Effector CD8-positive, alpha-beta T cell (primary cell): ENCODE measurements at places on chromosomes 16 and 17.

DNA sequence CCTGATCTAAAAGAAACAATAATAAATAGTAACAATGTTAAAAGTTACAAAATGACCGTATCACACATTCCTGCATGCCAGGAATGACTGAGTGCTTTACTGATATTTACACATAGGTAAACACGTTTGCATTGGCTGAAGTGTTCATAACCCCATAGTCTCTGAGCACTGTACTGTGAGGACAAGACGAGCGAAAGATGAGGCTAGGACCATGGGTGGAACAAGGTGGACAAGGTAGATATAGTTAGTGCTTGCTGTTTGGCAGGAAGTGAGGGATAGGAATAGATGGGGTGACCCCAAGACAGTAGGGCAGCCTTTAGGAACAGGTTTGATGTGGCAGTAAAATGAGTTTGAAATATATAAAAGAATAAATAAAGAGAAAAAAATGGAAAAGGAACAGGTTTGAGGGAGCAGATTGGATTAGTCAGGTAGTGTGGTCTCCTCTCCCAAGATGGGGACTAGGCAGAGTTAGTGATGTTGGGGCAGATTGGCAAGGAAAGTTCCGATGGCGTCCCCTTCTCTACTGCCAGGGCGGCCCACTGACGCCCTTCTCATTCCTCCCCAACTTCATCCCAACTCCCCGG, 452 bp upstream of the E2F4 start:
- no peak for DNase-seq

GRCh38 chr16:35391328-35391727, 1931.9 kb downstream of the TP53TG3F start:
- DNase-seq, result no peak

DNA sequence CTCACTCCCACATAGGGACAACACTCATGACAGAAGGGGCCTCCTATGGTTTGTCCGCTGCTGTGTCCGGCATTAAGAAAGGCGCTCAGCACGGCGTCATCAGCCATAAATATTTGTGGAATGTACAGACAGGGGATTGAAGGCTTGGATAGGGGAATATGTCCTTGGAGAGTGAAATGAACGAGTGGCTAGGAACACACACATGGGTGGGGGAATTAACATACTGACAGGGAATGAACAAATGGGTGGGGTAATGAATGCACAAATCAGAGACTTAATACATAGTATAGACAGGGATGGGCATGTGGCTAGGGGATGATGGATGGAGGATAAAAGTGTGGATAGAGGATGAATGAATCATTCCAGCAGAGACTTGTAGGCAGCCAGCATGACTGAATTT, 154.0 kb upstream of the HSBP1 start:
- DNase-seq, result no peak

DNA sequence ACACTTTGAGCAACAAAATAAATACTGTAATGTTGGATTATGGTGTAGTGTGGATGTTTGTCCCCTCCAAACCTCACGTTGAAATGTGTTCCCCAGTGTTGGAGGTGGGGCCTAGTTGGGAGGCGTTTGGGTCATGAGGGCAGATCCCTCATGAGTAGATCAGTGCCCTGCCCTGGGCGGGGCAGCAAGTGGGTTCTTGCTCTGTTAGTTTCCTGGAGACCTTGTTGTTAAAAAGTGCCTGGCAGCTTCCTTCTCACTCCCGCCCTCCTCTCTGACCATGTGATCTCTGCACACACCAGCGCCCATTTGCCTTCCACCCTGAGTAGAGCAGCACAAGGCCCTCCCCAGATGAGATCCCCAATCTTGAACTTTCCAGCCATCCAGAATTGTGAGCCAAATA, 67.7 kb downstream of the MPRIP start:
- DNase-seq, result no peak

- DNase-seq, result no peak
Observed at GRCh38 chr16:12459391-12460063, 344.2 kb downstream of the CPPED1 start.

GRCh38 chr17:66676421-66676820, 158.5 kb upstream of the CACNG5 start:
- no peak for DNase-seq

GRCh38 chr16:83109490-83110125, 482.8 kb downstream of the CDH13 start:
- no peak for DNase-seq

GRCh38 chr17:74752822-74753401, 4.5 kb downstream of the NHERF1 start:
- no peak for DNase-seq

DNA sequence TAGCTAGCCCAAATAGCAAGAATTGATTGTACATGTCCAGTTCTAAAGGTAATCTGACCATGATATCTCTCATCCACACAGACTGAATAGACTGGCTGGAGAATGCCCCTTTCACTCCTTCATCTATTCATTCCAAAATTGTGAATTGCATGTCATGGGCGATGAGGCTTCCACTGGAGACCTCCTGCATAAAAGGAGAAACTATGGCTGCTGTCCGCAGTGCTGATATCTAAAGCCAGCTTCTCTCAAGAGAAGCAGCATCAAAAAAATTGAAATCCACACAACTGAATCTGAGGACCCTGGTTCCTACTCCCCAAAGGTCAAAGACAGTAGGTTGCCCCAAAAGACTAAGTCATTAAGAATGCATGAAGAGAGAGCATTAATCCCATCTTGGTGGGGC, 7.9 kb upstream of the SCNN1G start:
- DNase-seq, result no peak

DNA sequence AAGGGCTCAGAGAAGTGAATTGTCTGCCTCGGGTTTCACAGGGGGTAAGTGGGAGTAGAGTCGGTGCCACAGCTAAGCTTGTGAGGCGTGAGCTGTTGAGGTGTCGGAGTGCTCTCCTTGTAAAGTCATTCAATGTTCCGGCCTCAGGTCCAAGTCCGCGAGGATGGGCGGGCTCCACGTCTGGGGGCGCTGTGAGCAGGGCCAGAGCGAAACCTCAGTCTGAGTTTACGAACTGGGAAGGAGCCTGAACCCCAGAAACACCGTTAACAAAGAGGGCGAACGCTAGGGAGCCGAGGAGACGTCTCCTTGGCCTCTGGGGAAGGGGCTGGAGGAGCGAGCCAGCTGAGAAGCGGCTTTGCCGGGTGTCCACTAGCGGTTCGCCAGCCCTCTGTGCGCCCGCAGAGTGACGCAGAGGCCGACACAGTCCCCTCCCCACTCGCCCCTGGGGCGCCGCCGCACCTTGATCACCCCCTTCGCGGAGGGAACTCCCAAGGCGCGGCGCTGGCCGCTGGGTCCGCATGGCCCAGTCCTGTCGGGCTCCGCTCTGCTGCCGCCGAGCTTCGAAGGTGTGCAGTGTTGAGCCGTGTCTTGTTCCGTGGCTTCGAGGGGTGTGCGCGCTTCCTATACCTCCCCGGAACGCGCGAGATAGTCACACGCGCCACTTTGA, 4.9 kb downstream of the IRX3 start:
- DNase-seq, result no peak

GRCh38 chr17:46869296-46869695, 17.9 kb downstream of the WNT9B start:
- DNase-seq, result no peak

GRCh38 chr17:8151641-8152111, 528 bp downstream of the PER1 start:
- peak; percentile 50 for DNase-seq

DNA sequence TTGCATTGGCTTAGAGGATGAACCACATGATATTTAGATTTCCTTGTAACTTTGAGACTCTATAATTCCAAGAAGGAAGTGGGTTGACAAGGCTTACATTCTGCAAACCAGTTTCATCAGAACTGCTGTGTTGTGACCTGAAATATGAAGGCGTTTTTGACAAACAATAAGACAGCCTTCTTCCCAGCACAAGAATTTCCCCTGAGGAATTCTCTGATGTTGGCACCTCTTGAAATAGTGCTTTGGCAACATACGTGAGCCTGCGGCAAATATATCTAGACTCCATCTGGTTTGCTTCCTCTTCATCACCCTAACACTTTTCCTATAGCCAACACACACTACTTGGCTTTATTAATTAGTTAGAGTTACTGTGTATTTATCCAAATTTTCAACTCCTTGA, 585.5 kb upstream of the SOX9 start:
- DNase-seq, result no peak

DNA sequence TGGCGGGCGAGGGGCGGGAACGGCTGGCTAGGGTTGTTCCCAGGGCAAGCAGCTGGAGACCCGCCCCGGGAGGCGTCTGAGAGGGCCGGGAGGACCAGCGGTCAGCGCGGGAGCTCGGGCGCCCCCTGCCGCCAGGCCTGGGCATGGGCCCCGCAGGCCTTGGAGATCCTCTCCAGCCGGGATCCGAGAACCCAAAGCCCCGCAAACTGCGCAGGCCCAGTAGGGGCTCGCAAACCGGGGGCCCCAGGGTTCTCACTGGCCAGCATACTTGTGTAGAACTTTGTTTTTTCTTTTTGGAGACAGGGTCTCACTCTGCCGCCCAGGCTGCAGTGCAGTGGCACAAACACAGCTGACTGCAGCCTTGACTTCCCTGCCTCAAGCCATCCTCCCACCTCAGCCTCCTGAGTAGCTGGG, 20.8 kb upstream of the ZNF423 start:
- DNase-seq, result no peak

GRCh38 chr17:68824707-68825106, 130.5 kb downstream of the ABCA8 start:
- DNase-seq, result no peak

GRCh38 chr17:39651923-39652586, 13.1 kb upstream of the TCAP start:
- no peak for DNase-seq
